ENCODE measurements at places on chromosomes 6 and 20. TPM values are rescaled to one million over a fixed set of nuclear protein-coding genes. Genes with fewer than 3 reads are reported as not detected.

DNA sequence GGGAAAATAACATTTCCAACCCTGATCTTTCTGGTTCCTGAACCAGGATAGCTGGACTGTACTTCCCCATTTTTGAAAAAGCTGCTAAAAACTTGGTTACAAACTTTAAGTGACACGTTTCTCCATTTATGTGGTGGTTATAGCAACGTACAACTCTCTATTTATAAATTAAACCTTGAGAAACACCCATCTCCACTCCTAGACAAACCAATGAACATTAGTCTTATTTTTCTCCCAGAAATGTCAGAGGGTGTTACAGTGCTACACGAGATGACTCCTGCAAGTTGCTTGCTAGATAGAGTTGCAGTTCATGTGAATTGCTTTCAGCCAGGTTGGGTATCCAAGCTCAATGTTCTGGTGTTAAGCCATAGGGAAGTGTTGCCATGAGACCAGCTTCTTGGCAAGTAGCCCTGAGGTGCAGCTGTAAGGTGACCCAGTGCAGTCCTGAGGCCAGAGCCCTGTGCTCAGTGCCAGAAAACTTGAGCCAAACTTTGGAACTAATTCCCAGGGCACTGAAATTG is 51.3 kb upstream of the REV3L start:
- no peak for DNase-seq

DNA sequence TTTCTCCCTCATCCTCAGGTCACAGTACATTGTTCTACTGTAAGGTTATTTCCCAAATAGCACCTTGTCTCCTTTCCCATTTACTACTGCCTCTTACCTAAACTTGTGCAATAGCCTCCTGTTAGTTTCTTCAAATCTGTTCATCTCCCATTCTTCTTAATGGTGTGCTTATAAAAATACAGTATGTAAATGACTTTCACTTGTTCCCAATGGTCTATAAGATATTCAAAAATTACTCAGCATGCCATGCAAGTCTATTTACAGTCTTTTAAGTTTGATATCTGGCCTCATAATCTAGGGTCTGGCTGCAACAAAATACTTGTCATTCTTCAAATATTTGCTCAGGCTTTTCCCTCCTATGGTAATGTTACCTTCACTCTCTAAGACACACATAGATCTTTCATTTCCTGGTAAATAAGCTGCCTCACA is 31.5 kb upstream of the RHAG start:
- no peak for DNase-seq

DNA sequence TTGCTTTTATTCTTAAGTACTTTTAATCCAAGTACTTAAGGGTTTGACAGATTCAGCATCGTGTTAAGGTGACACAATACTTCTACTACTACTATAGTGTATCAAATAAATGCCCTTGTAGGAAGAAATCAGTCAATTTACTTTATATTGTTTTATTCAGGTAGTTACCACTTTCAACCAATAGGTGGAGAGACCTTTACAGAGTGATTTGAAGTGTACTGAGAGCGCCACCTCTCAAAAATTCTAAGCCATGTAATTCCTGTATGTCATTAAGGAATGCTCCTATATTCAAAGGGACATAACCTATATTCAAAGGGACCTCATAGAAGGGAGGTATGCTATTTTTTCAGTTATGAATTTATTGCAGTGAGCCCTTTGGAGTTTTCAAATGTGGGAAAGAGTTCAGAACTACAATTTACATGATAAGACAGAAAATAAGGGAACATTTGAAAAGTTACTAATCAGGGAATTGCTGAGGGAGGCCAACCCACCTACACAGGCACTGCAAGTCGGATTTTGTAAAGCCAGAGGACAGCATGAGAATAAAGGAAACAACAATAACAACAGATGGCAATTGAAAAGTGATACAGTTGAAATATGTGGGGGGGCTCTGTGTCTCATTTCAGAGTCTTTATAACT is 955.6 kb downstream of the TBC1D32 start:
- DNase-seq, result no peak

DNA sequence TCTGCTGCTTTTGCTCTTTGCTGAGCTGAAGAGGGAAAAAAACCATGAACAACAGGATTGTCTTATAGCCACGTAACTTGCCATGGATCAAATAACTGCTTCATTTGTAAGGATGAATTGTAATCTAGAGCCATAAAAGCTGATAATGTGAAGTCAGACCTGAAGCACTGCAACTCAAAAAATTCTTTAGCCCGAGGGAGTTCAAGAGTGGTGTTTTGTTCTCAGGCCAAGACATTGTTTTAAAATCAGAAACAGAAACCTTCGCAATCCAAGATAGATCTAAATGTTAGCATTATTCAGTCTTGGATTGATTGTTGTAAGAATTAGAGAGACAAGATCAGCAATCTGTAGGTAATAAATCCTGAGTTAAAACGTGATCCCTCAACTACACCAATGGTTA is at the start of gene TRAPPC3L:
TSS of gene TRAPPC3L (minus strand) at position 34 of the 400 bp plus-strand sequence. CDS start 170 bp downstream, outside the sequence.
- DNase-seq, result no peak

GRCh38 chr20:48766961-48767960 is 60.5 kb downstream of the PREX1 start:
- DNase-seq, result no peak

RAET1E gene
- 24.9 TPM for polyA plus RNA-seq

EYA4 gene
- 0.05 TPM for polyA plus RNA-seq

KIF25 gene
- polyA plus RNA-seq, result not detected

DNA sequence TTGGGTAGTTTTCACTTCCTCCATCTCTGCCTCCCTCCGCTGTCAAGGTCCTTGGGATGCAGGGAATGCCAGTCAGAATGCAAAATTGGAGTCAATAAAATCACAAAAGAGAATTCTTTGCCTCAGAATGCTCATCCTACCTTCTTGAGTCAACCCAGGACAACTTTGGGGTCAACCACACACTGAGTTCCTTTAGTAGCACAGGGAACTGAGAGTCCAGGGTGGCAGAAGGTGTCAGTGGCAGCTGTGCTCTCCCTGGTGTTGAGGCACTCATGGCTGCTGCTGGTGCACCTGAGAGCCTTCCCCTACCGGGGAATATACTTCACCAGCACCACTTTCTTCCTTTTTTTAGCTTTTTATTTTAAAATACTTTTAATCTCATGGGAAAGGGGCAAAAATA is 829 bp upstream of the NOTCH4 start:
- no peak for DNase-seq
